ENCODE measurements at places on chromosomes 2 and 18. TPM values are rescaled to one million over a fixed set of nuclear protein-coding genes. Genes with fewer than 3 reads are reported as not detected.
A peak's percentile ranks its signal among the peaks of the same experiment; 100 is the strongest.

- no peak overlapping the region for H3K4me3 ChIP-seq
- no peaks in the 10 kb centered on the region for H3K27me3 ChIP-seq
- H3K27ac ChIP-seq: no peak overlapping the region
- DNase-seq: no peak
Observed at GRCh38 chr2:45498661-45499550, 112.2 kb downstream of the SRBD1 start.

DNA sequence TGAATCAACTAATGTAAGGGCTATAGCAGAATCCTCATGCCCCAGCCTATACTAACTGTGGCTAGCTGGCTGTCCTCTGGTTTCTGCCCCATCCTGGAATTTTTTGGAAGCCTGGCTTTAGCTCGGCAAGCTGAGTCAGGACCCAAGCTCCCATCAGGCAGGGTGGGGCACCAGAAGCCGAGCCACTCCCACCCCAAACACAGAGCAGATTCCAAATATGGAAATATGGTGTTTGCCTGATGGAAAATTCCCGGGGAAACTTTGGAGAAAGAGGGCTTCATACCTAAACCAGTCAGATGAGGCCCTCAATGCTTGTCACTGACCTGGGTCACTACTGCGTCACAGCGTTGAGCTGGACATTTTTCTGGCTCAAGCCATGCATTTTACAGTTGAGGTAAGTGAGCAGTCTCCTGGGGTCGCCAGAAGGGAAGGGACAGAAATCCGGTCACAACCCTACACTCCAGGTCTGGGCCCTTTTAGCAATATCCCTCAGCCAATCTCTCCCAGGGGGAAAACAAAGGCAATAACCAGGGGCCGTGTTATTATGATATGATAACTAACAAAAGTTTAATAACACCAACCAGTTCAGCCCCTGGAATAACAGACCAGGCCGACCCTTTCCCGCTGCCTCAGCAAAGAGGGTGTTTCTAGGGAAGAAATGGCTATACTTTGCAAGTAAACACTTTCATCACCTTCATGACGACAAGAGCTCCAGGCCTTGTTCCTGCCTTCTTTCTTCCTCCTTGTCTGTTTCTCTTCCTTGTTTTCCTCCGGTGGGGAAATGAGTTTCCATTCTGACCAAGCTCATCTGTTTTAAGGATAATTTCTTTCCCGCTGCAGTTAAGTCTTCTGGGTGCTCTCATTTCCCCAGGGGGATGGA, 37.7 kb downstream of the PSD4 start:
- no peaks in the 10 kb centered on the region for H3K36me3 ChIP-seq
- no peak overlapping the region for H3K27ac ChIP-seq
- no peaks in the 10 kb centered on the region for H3K27me3 ChIP-seq

DNA sequence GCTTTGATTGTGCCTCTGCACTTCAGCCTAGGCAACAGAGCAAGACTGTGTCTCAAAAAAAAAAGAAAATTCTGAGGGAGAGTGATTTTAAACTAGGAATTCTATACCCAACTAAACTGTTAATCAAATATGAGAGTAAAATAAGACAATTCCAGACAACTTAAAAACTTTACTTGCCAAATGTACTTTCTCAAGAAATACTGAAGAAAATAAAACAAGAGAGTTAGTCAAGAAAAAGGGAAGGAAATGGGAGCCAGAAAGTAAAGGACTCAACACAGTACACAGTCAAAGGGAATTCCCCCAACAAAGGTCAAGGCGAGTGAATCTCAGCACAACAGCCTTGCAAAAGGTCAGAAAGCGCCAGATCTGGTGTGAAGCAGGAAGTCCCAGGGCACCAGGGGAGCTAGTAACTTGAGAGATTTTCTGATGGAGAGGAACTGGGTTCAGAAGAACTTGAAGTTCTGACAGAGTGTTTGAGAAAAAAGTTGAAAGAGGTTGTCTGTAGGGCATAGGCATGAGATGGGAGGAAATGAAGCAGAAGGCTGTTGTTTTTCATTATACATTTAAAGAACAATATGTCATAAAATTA, 22.6 kb upstream of the TBC1D8 start:
- no peaks in the 10 kb centered on the region for H3K27me3 ChIP-seq
- no peak overlapping the region for H3K4me3 ChIP-seq
- peak overlapping the region; percentile 30 for H3K27ac ChIP-seq
- no peaks in the 10 kb centered on the region for H3K36me3 ChIP-seq

DNA sequence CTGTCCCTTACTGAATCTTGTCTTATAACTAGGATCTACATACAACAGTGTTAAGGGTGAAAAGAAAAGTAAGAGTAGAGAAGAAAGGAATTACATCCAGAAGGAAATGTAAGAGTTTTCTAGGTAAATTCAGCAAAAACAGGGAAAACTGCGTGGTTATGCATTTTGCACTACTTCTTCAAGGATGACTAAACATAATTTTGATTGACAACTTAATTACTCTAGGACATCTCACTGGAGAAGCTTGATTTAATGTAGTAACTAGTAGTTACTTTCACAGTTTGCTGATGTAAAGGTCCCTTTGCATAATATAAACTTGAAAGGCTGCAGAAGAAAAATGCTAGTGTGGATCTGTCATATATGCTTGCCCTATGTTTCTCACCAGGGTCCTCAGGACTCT, 213.4 kb upstream of the CYP26B1 start:
- H3K36me3 ChIP-seq: no peaks in the 10 kb centered on the region
- no peak overlapping the region for H3K27ac ChIP-seq
- H3K27me3 ChIP-seq: no peaks in the 10 kb centered on the region
- no peak overlapping the region for H3K4me3 ChIP-seq

DNA sequence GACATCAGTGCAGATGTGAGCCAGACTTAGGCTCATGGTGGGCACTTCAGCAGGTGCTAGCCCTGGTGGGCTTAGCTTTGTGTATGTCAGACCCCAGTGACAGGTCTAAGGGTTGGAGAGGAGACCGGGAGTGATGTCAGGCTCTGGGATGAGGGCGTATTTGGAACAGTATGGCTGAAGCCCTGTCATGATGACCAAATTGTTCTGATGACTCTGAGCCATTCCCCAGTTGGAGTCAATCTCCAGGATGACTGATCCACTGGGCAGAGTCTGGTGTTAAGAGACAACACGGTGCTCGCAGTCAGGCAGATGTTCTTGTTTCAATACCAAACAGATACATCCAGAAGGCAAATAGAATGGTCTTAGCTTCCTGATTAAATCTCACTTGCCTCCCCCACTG, 241.5 kb downstream of the SOX11 start:
- no peak overlapping the region for H3K4me3 ChIP-seq
- no peaks in the 10 kb centered on the region for H3K4me1 ChIP-seq
- H3K27ac ChIP-seq: no peak overlapping the region
- DNase-seq: no peak
- H3K36me3 ChIP-seq: no peaks in the 10 kb centered on the region
- H3K27me3 ChIP-seq: no peaks in the 10 kb centered on the region

GRCh38 chr18:59837586-59837985, 62.2 kb upstream of the PMAIP1 start:
- H3K4me1 ChIP-seq: no peaks in the 10 kb centered on the region
- H3K27ac ChIP-seq: no peak overlapping the region
- no peaks in the 10 kb centered on the region for H3K27me3 ChIP-seq

DNA sequence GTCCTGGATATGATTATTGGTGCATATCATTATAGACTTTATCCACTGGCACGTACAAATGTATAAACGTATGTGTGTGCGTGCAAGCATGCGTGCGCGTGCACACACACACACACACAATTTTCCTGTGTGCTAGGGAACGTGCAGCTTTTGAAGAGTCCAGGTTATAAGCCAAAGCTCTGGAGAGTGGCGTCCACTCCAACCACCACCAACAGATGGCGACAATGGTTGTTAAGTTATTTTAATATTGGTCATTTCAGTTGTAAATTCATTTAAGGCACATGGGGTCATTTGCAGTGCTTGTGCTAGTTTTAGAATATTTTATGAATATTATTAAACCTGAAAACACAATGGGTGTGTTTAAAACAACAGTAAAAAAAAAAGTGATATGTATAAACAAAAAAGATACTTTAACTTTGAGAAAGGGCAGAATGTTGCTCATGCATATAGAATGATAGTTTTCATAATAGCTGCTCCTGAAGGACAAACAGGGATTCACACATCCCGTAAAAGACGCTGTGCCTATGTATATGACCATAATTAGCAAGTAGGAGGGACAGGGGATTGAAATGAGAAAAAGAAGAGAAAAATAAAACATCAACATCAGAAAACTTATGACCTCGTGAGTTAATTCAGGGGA, 124.2 kb upstream of the ITGB6 start:
- no peak overlapping the region for H3K27ac ChIP-seq
- no peak overlapping the region for H3K4me3 ChIP-seq
- H3K27me3 ChIP-seq: no peaks in the 10 kb centered on the region
- peak; percentile 40 for DNase-seq
- H3K4me1 ChIP-seq: peaks cover 19% of the 10 kb centered on the region

DNA sequence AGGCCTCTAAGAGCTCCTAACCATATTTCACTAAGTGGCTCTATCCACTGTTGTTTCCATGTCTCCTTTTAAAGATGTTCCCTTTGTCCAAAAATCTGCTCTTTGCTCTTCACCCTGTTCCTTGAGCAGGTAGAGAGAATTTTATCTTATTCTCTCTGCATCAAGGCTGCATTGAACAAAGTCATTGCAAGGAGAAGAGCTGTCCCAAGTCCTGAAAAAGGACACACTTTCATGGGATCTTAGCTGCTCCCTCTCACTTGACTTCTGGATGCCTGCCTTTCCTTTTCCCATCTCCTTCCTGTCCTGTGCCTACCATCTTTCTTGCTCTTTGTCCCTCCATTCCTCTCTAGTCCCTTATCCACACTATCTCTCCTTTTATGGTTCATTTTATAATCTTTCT, 235.2 kb upstream of the THSD7B start:
- H3K4me1 ChIP-seq: no peaks in the 10 kb centered on the region
- H3K27me3 ChIP-seq: no peaks in the 10 kb centered on the region
- no peaks in the 10 kb centered on the region for H3K36me3 ChIP-seq
- DNase-seq: no peak

GRCh38 chr2:232459419-232460035, 3.6 kb downstream of the ALPI start:
- no peaks in the 10 kb centered on the region for H3K4me1 ChIP-seq
- H3K27ac ChIP-seq: no peak overlapping the region
- no peaks in the 10 kb centered on the region for H3K27me3 ChIP-seq

The ALLC gene
- total RNA-seq: not detected

The STAT4 gene
- 339 TPM for total RNA-seq

The SERPINB10 gene
- not detected for total RNA-seq

The TMEM87B gene
- 15.7 TPM for total RNA-seq

The ALPI gene
- total RNA-seq: not detected

The STPG4 gene
- total RNA-seq: 0.21 TPM

The RFTN2 gene
- total RNA-seq: not detected

The NFU1 gene
- 21.4 TPM for total RNA-seq
